Stimulated activated CD4-positive, alpha-beta T cell treated with anti-CD3 and anti-CD28 coated beads, Interleukin-1b, Interleukin-23, amount 100 ng/mL, for 1 hour (primary cell): ENCODE measurements at places on chromosomes 6 and 20.

DNA sequence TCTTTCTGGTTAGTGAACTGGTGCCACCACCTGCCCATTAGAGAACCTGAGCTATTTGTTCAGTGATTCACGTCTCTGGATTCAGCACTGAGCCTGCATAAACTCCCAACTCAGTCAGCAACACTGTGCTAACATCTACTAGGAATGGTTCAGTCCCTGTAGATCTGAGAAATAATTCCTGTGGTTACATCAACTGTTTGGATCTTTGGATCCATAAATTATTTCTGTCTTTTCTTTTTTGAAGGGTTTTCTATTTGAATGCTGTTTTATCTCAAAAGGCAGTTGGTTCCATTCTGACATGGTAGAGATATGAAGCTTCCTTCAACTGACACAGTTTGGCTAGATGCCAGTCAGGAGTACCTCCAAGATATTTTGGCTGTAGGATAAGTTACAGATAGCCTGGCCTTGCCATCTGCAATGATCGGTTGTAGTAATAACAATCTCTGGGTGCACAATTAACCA lies 125.9 kb downstream of the TRMT11 start:
- no peak for DNase-seq

- DNase-seq: no peak
Measured at GRCh38 chr20:60955706-60956105, 296.4 kb upstream of the CDH4 start.

DNA sequence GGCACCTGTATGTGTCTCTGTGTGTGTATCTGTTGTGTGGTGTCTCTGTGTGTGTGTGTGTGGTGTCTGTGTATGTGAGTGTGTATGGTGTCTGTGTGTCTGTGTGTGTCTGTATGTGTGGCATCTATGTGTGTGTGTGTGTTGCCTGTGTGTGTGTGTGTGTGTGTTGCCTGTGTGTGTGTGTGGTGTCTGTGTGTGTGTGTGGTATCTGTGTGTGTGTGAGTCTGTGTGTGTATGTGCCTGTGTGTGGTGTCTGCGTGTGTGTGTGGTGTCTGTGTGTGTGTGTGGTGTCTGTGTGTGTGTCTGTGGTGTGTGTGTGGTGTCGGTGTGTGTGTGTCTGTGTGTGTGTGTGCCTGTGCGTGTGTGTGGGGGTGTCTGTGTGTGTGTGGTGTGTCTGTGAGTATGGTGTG lies 31.7 kb upstream of the VEGFA start:
- DNase-seq: no peak

DNA sequence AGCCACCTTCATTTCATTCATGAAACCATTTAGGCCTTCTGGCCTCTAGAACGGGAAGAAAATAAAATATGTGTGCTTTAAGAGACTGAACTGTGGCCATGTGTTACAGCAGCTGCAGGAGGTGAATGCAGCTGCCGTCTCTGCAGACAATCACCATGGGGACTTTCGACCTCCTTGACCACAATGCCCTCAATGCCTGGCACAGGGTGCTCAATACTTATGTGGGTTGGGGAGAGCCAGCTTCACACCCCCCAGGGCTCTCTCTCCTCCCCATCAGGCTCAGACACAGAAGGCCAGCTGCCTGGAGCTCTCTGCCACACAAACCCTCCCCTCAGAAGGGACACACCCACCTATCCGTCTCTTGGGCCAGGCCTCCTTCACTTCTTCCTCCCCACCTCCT lies 43.5 kb downstream of the ANKRD60 start:
- no peak for DNase-seq

GRCh38 chr20:57545927-57546662 lies 14.8 kb upstream of the PCK1 start:
- no peak for DNase-seq

DNA sequence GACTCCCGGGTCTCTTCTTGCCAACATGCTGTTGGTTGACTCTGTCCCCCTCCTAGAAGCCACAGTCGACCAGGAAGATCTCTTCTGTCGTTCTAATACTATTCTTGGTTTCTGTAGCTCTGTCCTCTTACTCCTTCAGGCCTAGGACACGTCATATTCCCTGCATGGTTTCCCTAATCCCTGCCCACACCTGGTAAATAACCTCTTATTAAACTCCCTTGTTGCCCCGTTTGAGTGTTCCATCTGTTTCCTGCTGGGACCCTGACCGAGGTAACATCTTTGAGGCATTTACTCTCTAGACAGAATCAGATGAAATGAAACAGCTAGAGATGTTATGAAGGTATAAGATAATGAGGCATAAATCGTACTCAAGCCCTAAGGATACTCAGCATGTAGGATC lies 68.1 kb downstream of the PLCB4 start:
- DNase-seq: no peak

GRCh38 chr6:127191716-127192115 lies 73.2 kb downstream of the RSPO3 start:
- DNase-seq: no peak

GRCh38 chr20:2149507-2149906 lies 47.9 kb downstream of the STK35 start:
- no peak for DNase-seq
